ENCODE measurements at places on chromosomes 1 and 21.
A peak's percentile ranks its signal among the peaks of the same experiment; 100 is the strongest.

DNA sequence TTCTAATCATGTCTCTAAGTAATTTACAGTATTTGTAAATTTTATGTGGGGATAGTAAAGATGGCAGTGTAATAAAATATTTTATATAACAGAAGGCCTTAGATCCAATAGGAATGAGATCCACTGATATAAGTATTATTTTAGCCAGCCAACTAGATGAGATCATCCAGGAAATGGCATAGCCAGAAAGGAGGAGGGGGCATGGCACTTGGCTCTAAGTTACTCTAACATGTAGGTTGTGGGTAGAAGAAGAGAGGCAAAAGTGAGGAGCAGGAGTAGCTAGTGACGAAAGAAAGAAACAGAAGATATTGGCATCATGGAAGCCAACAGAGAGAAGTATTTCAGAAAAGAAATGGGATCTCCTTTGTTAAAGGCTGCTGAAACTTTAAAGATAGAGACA lies 426.1 kb downstream of the PTPRC start:
- H3K36me3 ChIP-seq, result no peaks in the 10 kb centered on the region
- no peaks in the 10 kb centered on the region for H3K4me1 ChIP-seq
- no peaks in the 10 kb centered on the region for H3K27me3 ChIP-seq
- no peak overlapping the region for H3K4me3 ChIP-seq
- no peak overlapping the region for H3K27ac ChIP-seq

DNA sequence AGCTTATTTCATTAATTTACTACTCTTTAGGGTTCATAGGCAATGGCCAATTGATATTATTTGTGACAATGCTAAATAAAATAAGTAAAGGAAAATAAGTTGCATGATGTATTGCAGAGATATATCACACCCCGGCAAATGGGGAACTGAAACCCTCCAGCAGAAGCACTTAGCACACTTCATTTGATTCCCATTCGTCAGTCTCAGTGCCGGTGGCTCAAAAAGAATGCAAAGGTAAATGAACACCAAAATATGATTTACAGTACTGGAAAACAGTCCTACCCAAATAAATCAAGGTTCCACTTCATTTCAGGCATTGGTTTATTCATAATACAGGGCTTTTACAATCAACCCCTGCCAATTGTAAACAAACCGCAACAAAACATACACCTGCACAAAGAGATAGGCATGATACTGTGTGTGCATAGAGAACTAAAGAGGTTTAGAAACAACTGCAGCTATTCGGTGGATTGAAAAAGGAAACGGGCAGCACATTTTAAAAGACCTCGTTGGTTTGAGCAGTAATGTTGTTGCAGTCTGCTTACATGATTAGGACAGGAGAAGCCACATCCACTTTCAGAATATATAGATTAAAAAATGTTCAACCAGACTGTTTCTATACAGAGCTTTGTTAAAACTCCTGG lies 1019.2 kb downstream of the TTLL7 start:
- H3K27ac ChIP-seq, result no peak overlapping the region
- no peak overlapping the region for H3K4me3 ChIP-seq
- no peaks in the 10 kb centered on the region for H3K27me3 ChIP-seq

DNA sequence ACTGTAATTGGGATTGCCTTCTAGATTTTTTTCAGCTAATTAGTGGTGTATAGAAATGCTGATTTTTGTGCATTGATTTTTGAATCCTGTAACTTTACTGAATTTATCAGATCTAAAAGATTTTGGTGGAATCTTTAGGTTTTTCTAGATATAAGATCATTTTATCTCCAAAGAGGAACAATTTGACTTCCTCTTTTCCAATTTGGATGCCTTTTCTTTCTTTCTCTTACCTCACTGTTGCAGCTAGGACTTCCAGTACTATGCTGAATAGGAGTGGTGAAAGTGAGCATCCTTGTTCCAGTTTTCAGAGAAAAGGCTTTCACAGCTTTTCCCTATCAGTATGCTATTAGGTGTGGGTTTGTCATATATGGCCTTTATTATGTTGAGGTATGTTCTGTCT lies 53.6 kb downstream of the TESK2 start:
- no peaks in the 10 kb centered on the region for H3K36me3 ChIP-seq
- no peak for DNase-seq
- no peak overlapping the region for H3K27ac ChIP-seq
- no peaks in the 10 kb centered on the region for H3K27me3 ChIP-seq
- no peak overlapping the region for H3K4me3 ChIP-seq

DNA sequence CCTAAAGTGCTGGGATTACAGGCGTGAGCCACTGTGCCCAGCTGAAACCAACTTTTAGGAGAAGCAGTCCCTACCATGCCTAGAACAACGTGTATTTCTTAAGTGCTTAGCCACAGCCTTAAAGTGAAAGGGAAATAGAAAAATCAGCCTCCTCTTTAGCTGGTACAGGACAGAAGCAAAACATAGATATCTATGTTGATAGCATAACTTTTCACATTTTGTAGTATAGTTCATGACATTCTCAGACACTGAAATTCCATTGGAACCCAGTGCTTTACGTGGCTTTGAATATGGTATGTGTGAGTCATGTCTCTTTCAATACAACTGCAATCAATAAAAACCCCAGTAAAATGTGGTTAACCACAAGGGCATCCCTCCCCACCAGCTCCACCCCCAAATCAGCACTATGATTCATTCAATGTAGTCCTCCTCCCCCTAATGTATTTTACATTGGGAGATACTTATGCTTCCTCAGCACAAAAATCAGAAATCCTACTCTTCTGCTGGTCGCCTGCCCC lies 32.1 kb downstream of the TGFB2 start:
- H3K27me3 ChIP-seq, result no peaks in the 10 kb centered on the region
- no peak overlapping the region for H3K27ac ChIP-seq
- H3K36me3 ChIP-seq, result no peaks in the 10 kb centered on the region
- no peaks in the 10 kb centered on the region for H3K4me1 ChIP-seq

- no peaks in the 10 kb centered on the region for H3K4me1 ChIP-seq
- H3K27ac ChIP-seq, result no peak overlapping the region
- DNase-seq, result no peak
- no peaks in the 10 kb centered on the region for H3K27me3 ChIP-seq
Measured at GRCh38 chr1:216044538-216044937, 378.7 kb downstream of the USH2A start.

- H3K4me1 ChIP-seq, result no peaks in the 10 kb centered on the region
- H3K36me3 ChIP-seq, result no peaks in the 10 kb centered on the region
- no peak overlapping the region for H3K4me3 ChIP-seq
- no peak for DNase-seq
- H3K27me3 ChIP-seq, result no peaks in the 10 kb centered on the region
- no peak overlapping the region for H3K27ac ChIP-seq
Measured at GRCh38 chr1:23763041-23763577, 15.1 kb upstream of the PITHD1 start.

- no peak overlapping the region for H3K27ac ChIP-seq
- peaks cover 7% of the 10 kb centered on the region for H3K4me1 ChIP-seq
- no peak for DNase-seq
- H3K27me3 ChIP-seq, result peaks cover 7% of the 10 kb centered on the region
- no peaks in the 10 kb centered on the region for H3K36me3 ChIP-seq
Measured at GRCh38 chr1:75616436-75617433, 5.8 kb upstream of the SLC44A5 start.

DNA sequence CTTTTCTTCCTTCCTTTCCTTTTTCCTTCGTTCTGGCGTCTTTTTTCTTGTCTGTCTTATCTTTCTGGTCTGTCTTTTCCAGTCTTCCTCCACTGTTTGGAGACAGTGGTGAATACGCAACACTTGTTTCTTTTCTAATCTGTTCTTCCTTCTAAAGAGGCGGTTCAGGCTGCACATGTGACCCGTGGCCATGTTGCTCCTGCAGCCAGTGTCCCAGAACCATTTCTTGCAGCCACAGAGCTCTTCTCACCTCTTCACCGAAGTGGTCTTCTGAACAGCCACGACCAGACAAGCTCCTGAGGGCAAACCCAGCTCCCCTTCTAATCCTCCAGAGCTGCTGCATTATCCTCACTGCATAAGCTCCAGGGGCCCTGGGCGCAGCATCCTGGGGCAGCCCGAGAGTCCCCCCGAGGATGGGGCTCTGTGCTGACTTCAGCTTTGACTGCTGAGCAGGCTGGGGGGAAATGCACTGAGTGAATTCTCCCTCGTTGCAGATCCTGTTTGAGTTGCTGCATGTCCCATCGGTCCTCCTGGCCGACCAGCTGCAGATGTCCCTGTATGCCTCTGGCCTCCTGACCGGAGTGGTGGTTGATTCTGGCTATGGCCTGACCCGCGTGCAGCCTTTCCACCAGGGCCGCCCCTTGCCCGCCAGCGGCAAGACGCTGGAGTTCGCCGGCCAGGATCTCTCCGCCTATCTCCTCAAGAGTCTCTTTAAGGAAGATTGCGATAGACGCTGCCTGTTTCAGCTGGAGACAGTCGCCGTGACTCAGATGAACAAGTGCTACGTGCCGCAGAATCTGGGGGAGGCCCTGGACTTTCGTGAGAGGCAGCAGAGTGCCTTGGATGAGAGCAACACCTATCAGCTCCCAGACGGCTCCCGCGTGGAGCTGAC lies 70.4 kb downstream of the ACTL8 start:
- H3K4me1 ChIP-seq, result no peaks in the 10 kb centered on the region
- DNase-seq, result no peak

DNA sequence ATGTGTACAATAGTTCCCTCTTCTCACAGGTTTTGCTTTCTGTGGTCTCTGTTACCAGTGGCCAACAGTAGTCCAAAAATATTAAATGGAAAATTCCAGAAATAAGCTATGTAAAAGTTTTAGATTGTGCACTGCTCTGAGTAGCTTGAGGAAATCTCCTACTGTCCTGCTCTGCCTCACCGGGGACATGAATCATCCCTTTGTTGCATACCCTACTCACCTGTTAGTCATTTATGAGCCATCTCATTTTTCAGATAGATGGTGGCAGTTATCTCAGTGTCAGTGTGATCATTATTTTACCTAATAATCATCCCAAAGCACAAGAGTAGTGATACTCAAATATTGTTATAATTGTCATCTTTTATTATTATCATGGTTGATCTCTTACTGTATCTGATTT lies 688.1 kb downstream of the PLA2G4A start:
- DNase-seq, result no peak
- no peaks in the 10 kb centered on the region for H3K4me1 ChIP-seq
- no peaks in the 10 kb centered on the region for H3K36me3 ChIP-seq
- no peak overlapping the region for H3K4me3 ChIP-seq
- H3K27ac ChIP-seq, result no peak overlapping the region

DNA sequence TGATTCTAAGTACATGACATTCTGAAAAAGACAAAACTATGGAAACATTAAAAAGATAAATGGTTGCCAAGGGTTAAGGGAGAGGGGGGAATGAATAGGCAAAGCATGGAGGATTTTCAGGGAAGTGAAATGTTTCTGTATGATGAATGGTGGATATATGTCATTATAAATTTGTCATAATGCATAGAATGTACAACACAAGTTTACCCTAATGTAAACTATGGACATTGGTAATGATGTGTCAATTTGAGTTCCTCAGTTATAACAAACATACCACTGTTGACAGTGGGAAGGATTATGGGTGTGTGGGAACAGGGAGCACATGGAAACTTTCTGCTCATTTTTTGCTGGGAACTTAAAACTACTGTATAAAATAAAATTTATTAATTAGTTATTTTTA lies 427.1 kb upstream of the ESRRG start:
- no peak overlapping the region for H3K4me3 ChIP-seq
- no peak for DNase-seq
- no peaks in the 10 kb centered on the region for H3K27me3 ChIP-seq
- H3K4me1 ChIP-seq, result no peaks in the 10 kb centered on the region

DNA sequence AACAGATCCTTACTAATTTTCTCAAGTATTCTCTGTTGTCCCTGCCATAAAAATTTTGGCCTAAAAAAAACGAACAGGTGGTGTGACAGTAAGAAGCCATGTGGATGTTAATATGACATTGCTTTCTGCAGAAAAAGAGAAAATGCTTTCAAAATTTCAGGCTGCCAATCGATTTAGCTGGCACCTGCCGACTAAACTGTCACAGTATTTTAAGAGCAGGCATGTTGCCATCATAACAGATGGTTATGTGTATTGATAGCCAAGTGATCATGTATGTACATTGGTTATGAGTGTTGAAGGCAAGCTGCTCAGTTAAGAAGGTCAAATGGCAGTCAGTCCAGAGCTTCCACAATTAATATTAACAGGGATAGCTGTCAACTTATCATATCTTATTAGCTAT lies 1017.0 kb downstream of the MRPL39 start:
- H3K4me1 ChIP-seq, result no peaks in the 10 kb centered on the region
- H3K27me3 ChIP-seq, result no peaks in the 10 kb centered on the region
- H3K36me3 ChIP-seq, result no peaks in the 10 kb centered on the region
- H3K27ac ChIP-seq, result no peak overlapping the region
- DNase-seq, result no peak

- H3K27me3 ChIP-seq, result no peaks in the 10 kb centered on the region
- H3K4me3 ChIP-seq, result no peak overlapping the region
- H3K36me3 ChIP-seq, result peaks cover 4% of the 10 kb centered on the region
- H3K27ac ChIP-seq, result no peak overlapping the region
- H3K4me1 ChIP-seq, result no peaks in the 10 kb centered on the region
- DNase-seq, result no peak
Measured at GRCh38 chr1:41153750-41154274, 88.3 kb downstream of the SCMH1 start.

- H3K4me1 ChIP-seq, result peaks cover 5% of the 10 kb centered on the region
- no peaks in the 10 kb centered on the region for H3K27me3 ChIP-seq
- no peak overlapping the region for H3K4me3 ChIP-seq
- H3K27ac ChIP-seq, result no peak overlapping the region
- no peaks in the 10 kb centered on the region for H3K36me3 ChIP-seq
Measured at GRCh38 chr1:157004327-157004726, 41.2 kb downstream of the ARHGEF11 start.

DNA sequence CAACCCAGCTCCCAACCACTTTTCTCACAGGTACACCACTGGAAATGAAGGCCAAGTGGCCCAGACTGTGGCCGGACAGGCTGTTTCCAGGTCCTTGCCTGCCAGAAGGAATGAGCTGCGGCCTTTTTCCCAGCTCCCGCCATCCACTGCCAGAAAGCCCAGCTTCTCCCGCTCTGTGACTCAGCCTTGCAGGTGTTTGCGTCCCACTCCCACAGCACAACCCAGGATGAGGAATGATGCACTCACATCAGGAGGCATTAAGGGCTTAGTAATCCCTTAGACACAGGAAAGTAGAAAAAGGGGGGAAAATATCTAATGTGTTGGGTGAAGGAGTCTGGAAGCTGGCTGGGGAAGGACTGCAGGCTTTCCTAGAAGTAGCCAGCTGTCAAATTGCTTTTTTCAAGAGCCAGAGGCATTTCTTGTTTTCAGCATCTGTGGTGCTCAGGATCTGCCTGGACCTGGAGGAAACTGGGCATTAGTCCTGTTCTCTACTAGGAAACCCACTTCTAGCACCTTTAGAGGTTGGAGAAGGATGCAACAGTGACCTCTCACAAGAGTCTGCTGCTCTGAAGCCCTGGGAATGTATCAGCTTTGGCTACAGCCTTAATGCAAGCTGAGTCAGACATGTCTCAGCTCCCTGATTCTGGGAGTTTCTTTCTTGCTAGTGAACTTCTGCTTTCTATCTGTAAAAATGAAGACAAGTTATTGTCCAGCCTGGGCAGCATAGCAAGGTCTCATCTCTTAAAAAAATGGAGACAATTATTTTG lies 13.2 kb upstream of the MAP1LC3C start:
- H3K4me1 ChIP-seq, result no peaks in the 10 kb centered on the region
- no peaks in the 10 kb centered on the region for H3K36me3 ChIP-seq
- no peak overlapping the region for H3K4me3 ChIP-seq
- no peak for DNase-seq
- no peak overlapping the region for H3K27ac ChIP-seq

- no peak overlapping the region for H3K27ac ChIP-seq
- no peaks in the 10 kb centered on the region for H3K36me3 ChIP-seq
- peak; percentile 75 for DNase-seq
- H3K27me3 ChIP-seq, result no peaks in the 10 kb centered on the region
- no peak overlapping the region for H3K4me3 ChIP-seq
- no peaks in the 10 kb centered on the region for H3K4me1 ChIP-seq
Measured at GRCh38 chr21:17387030-17387617, 125.7 kb upstream of the CXADR start.

- DNase-seq, result no peak
- H3K27me3 ChIP-seq, result no peaks in the 10 kb centered on the region
Measured at GRCh38 chr1:89942825-89943658, 51.9 kb upstream of the ZNF326 start.

All from prostate gland (tissue), 2 donors.